Gastrocnemius medialis (tissue), 4 donors: ENCODE measurements at places on chromosomes 7 and 10. TPM values are rescaled to one million over a fixed set of nuclear protein-coding genes. Genes with fewer than 3 reads are reported as not detected.

- DNase-seq = no peak
- H3K27ac ChIP-seq = no peak overlapping the region
- H3K27me3 ChIP-seq = no peaks in the 10 kb centered on the region
- no peaks in the 10 kb centered on the region for H3K4me1 ChIP-seq
- no peaks in the 10 kb centered on the region for H3K36me3 ChIP-seq
Measured at GRCh38 chr7:29896685-29897411, 90.5 kb downstream of the WIPF3 start.

FGFR2 gene
- total RNA-seq = 0.11 TPM

CDC14C gene
- total RNA-seq = not detected

DNA sequence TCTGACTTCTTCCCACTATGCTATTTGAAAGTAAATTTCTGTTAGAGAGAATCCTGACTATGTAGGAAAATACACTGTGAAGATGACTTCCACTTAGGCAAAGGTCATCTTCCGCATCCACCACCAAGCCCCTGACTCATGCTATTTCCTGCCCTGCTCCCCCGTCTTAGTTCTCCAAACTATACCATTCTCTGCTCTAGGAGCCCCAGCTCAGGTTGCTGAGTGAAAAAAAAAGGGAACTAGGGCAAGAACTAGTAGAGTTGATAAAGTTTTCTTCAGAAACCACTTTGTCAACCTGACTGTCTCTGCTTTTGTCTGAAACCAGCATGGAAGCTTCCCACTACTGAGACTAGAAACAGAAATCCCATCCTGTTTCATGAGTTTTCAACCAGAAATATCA lies 96.9 kb downstream of the EVX1 start:
- no peak overlapping the region for H3K27ac ChIP-seq
- no peaks in the 10 kb centered on the region for H3K27me3 ChIP-seq
- no peak overlapping the region for H3K4me3 ChIP-seq
- no peaks in the 10 kb centered on the region for H3K36me3 ChIP-seq
- H3K4me1 ChIP-seq = no peaks in the 10 kb centered on the region

- H3K4me3 ChIP-seq = peak within 1 kb of the TSS; percentile 43
- no peak within 1 kb of the TSS for H3K27ac ChIP-seq
- no peak for DNase-seq
- H3K36me3 ChIP-seq = no peaks in the 10 kb centered on the region
- H3K4me1 ChIP-seq = peaks cover 4% of the 10 kb centered on the region
Measured at GRCh38 chr7:128937647-128938543, at the start of gene IRF5. IRF5 (plus strand) TSS chr7:128937927; CDS start chr7:128942082, 4,155 bp downstream.

DNA sequence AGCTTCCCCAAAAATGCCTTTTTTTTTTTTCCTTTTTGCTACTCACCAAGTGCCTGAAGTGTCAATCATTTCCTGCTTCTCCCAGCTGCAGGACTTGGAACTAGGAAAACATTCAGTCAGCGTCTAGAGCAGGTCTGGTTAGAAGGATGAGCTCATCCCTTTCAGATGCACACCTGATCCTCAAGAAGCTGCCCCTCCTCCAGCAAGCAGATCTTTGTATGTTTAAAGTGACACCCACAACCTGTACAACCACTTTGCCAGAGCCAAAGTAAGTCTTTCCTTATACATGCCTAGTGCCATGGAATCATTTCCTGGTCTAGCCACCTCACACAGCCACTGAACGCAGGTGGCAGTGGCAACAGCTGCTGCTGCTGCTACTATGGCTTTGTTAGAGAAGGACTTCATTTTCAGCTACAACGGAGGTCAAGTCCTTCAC lies 10.4 kb upstream of the USP54 start:
- H3K36me3 ChIP-seq = no peaks in the 10 kb centered on the region
- H3K4me1 ChIP-seq = peaks cover 10% of the 10 kb centered on the region
- DNase-seq = no peak
- H3K27ac ChIP-seq = peak overlapping the region; percentile 51
- no peak overlapping the region for H3K4me3 ChIP-seq

DNA sequence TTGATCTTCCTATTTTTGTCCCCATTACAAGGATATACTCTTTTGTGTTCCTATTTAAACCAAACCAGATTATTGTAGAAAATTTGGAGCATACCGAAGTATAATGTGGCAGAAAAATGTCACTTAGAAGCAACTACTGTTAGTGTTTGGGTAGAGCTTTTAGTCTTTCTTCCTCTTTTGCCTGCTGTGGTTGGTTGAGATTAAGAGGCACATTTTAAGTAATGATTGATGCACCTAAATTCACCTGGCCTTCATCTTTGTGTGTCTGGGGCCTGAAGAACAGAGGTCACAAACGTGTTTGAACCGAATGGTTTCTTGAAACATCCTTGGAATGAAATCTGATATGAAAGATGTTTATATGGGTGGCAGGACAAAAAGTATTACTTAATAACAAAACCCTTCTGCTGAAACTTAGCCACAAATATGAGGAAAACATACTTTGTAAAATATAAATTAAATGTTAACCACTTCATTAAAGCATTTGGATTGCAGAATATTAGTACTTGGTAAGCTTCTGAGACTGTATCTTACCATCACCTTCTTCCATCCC lies 2.6 kb downstream of the BPGM start:
- no peak overlapping the region for H3K27ac ChIP-seq
- no peaks in the 10 kb centered on the region for H3K27me3 ChIP-seq
- no peak for DNase-seq

SPAG6 gene
- 0.12 TPM for total RNA-seq

DNA sequence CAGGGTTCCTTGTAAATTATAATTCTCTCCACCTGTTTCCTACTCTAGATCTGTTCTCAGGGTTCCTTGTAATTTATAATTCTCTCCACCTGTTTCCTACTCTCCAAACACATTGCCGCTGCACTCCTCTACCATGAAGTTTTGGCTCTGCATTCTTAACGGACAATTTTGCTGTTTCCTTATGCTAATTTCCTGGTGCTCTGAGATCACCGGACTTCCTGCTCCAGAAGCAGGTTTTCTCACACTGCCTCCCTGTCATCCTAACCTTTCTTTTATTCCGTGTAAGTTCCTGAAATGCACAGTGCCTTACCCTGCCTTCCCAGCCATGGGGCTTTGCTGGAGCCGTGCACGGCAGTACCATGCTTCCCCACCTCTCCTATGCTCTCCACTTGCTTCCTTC lies 256.8 kb downstream of the PLXNA4 start:
- no peaks in the 10 kb centered on the region for H3K36me3 ChIP-seq
- peaks cover 14% of the 10 kb centered on the region for H3K27me3 ChIP-seq
- H3K4me1 ChIP-seq = peaks cover 8% of the 10 kb centered on the region
- no peak overlapping the region for H3K4me3 ChIP-seq

DNA sequence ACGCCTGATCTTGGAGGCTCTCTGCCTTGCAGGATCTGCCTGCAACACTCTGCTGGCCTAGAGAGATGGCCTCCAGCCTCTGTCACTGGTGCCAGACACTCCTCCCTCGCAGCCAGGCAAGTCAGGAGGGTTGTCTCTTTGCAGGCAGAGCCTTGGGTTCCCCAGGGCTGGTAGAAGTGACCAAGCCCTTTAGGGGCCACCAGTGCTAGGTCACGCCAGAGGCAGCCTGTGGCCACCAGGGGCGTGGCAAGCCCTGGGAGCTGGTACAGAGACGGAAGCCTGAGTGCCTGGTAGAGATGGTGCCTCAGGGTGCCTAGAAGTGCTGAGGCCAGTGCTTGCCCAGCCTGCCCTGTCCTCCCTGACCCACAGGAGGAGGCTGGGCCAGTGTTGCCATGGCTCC lies 9.1 kb downstream of the ADCYAP1R1 start:
- no peak overlapping the region for H3K27ac ChIP-seq
- no peak for DNase-seq
- no peaks in the 10 kb centered on the region for H3K36me3 ChIP-seq
- H3K4me1 ChIP-seq = no peaks in the 10 kb centered on the region

PRLHR gene
- not detected for total RNA-seq

GRCh38 chr7:24914465-24914859 lies 65.5 kb downstream of the OSBPL3 start:
- peaks cover 22% of the 10 kb centered on the region for H3K4me1 ChIP-seq
- H3K27me3 ChIP-seq = no peaks in the 10 kb centered on the region
- H3K27ac ChIP-seq = no peak overlapping the region
- DNase-seq = no peak
- H3K36me3 ChIP-seq = no peaks in the 10 kb centered on the region

DNAH11 gene
- total RNA-seq = 0.10 TPM

- H3K27me3 ChIP-seq = no peaks in the 10 kb centered on the region
- no peak overlapping the region for H3K27ac ChIP-seq
- DNase-seq = no peak
- H3K4me1 ChIP-seq = no peaks in the 10 kb centered on the region
- H3K4me3 ChIP-seq = no peak overlapping the region
Measured at GRCh38 chr7:30988351-30989005, 24.7 kb downstream of the GHRHR start.

- peak overlapping the region; percentile 56 for H3K27ac ChIP-seq
- peaks cover 21% of the 10 kb centered on the region for H3K4me1 ChIP-seq
- H3K27me3 ChIP-seq = no peaks in the 10 kb centered on the region
- no peaks in the 10 kb centered on the region for H3K36me3 ChIP-seq
- H3K4me3 ChIP-seq = no peak overlapping the region
- peak; percentile 64 for DNase-seq
Measured at GRCh38 chr7:30252885-30253795, 31.3 kb upstream of the ZNRF2 start.

GRCh38 chr7:54955296-54955695 lies 63.5 kb upstream of the EGFR start:
- no peak overlapping the region for H3K27ac ChIP-seq
- no peak for DNase-seq
- no peaks in the 10 kb centered on the region for H3K36me3 ChIP-seq
- peaks cover 8% of the 10 kb centered on the region for H3K27me3 ChIP-seq

GRCh38 chr7:121505021-121505420 lies 108.9 kb upstream of the FAM3C start:
- H3K27me3 ChIP-seq = no peaks in the 10 kb centered on the region
- no peaks in the 10 kb centered on the region for H3K4me1 ChIP-seq
- no peak overlapping the region for H3K27ac ChIP-seq
- no peak for DNase-seq

COL13A1 gene
- 2.3 TPM for total RNA-seq

- H3K4me1 ChIP-seq = no peaks in the 10 kb centered on the region
- H3K4me3 ChIP-seq = no peak overlapping the region
- H3K27me3 ChIP-seq = no peaks in the 10 kb centered on the region
- no peak for DNase-seq
- no peaks in the 10 kb centered on the region for H3K36me3 ChIP-seq
- H3K27ac ChIP-seq = no peak overlapping the region
Measured at GRCh38 chr10:92734301-92734700, 44.5 kb downstream of the HHEX start.

DNA sequence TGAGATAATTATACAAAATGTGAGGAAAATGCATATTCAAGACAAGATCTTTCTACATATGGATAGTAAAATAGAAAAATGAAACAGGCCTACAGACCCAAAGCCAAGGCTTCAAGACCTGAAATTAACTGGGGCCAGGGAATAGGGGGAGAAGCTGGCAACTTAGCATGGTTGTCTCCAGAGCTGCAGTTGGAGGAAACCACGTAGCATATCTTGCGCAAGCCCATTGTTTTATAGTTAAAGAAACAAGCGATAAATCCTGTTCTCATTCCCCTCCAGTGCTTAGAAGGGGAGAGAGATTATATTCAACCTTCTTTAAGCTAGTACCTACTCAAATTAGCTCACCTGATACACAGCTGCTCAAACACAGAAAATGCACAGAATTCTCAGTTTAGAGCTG lies 197.1 kb downstream of the SORCS1 start:
- no peak overlapping the region for H3K4me3 ChIP-seq
- no peak overlapping the region for H3K27ac ChIP-seq
- no peaks in the 10 kb centered on the region for H3K4me1 ChIP-seq
- no peaks in the 10 kb centered on the region for H3K36me3 ChIP-seq
- no peaks in the 10 kb centered on the region for H3K27me3 ChIP-seq

DNA sequence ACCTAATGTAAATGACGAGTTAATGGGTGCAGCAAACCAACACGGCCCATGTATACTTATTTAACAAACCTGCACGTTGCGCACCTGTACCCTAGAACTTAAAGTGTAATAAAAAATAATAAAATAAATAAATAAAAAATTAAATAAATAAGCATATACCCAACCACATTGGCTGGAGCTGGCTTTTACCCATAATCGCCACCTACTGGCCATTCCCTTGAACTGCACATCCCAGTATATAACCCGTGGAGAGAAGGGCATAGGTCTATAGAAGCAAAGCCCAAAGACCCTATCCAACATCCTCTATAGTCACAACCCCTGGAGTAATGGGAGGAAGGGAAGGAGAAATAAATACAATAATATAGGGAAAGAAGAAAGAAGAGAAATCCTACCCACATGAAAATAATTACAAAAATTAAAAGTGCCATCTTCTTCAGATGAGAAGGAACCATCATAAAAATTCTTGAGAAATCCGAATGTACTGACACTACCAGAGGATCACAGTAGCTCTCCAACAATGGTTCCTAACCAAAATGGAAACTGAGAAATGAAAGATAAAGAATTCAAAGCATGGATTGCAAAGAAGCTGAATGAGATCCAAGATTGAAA lies 65.6 kb downstream of the TWIST1 start:
- no peak overlapping the region for H3K27ac ChIP-seq
- no peaks in the 10 kb centered on the region for H3K4me1 ChIP-seq
- DNase-seq = no peak
- no peaks in the 10 kb centered on the region for H3K27me3 ChIP-seq
- no peak overlapping the region for H3K4me3 ChIP-seq
- H3K36me3 ChIP-seq = no peaks in the 10 kb centered on the region

GRCh38 chr10:71582019-71582418 lies 137.6 kb downstream of the C10orf105 start:
- no peaks in the 10 kb centered on the region for H3K36me3 ChIP-seq
- no peak for DNase-seq
- no peak overlapping the region for H3K4me3 ChIP-seq
- no peak overlapping the region for H3K27ac ChIP-seq
- no peaks in the 10 kb centered on the region for H3K27me3 ChIP-seq
- no peaks in the 10 kb centered on the region for H3K4me1 ChIP-seq

- H3K27me3 ChIP-seq = no peaks in the 10 kb centered on the region
- peaks cover 11% of the 10 kb centered on the region for H3K4me1 ChIP-seq
- no peak overlapping the region for H3K4me3 ChIP-seq
- DNase-seq = no peak
Measured at GRCh38 chr7:2082139-2082998, 150.4 kb downstream of the MAD1L1 start.

DNA sequence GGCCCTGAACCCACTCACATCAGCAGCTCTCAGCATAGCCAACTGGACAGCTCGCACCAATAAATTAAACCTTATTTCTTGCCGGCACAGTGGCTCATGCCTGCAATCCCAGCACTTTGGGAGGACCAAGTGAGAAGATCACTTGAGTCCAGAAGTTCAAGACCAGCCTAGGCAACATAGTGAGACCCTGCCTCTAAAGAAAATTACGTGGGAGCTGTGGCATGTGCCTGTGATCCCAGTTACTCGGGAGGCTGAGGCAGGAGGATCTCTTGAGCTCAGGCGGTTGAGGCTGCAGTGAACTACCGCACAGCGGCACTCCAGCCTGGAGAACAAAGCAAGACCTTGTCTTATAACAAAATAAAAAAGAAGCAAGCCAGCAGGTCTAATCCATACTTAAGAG lies 75.7 kb downstream of the SEPTIN14 start:
- H3K27ac ChIP-seq = no peak overlapping the region
- no peaks in the 10 kb centered on the region for H3K27me3 ChIP-seq
- H3K36me3 ChIP-seq = no peaks in the 10 kb centered on the region
- no peak overlapping the region for H3K4me3 ChIP-seq
- H3K4me1 ChIP-seq = no peaks in the 10 kb centered on the region
- DNase-seq = no peak

- peak overlapping the region; percentile 83 for H3K4me3 ChIP-seq
- H3K27me3 ChIP-seq = no peaks in the 10 kb centered on the region
- H3K27ac ChIP-seq = peak overlapping the region; percentile 99
- peaks cover 36% of the 10 kb centered on the region for H3K4me1 ChIP-seq
- DNase-seq = no peak
Measured at GRCh38 chr10:50992356-50992901, 81.9 kb upstream of the PRKG1 start.

- no peaks in the 10 kb centered on the region for H3K27me3 ChIP-seq
- H3K27ac ChIP-seq = peak overlapping the region; percentile 3
- H3K4me1 ChIP-seq = no peaks in the 10 kb centered on the region
- no peak overlapping the region for H3K4me3 ChIP-seq
Measured at GRCh38 chr7:27680610-27681009, 17.9 kb upstream of the HIBADH start.
